T47D (cell line): ENCODE measurements at places on chromosomes 5 and 9.
A peak's percentile ranks its signal among the peaks of the same experiment; 100 is the strongest.

GRCh38 chr5:151520294-151520693 is 70.8 kb downstream of the FAT2 start:
- peak; percentile 52 for DNase-seq

DNA sequence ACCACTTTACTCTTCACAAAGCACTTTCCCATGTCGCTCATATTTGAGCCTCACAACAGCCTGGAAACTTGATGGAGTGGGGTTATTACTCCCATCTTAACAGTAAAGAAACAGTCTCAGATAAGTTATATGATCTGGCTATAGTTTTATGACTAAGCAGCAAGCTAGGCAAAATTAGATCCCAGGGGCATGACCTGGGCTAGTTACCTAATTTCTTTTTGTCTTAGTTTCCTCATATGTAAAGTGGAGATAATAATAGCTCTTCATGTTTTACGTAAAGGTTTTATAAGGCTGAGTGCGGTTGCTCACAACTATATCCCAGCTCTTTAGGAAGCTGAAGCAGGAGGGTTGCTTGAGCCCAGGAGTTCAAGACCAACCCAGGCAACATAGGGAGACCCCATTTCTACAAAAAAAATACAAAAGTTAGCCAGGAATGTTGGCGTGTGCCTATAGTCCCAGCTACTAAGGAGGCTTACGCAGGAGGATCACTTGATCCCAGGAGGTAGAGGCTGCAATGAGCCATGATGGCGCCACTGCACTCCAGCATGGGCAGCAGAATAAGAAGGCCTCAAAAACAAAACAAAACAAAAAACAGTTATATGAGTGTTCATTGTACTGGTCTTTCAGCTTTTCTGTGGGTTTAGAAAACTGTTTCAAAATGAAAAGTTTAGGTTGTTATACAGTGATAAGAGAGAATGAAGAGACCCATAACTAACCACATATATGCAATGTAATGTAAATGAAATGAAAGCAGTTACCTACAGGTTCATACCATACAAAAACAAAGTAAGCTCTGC is 6.5 kb upstream of the PLIN2 start:
- DNase-seq: no peak

DNA sequence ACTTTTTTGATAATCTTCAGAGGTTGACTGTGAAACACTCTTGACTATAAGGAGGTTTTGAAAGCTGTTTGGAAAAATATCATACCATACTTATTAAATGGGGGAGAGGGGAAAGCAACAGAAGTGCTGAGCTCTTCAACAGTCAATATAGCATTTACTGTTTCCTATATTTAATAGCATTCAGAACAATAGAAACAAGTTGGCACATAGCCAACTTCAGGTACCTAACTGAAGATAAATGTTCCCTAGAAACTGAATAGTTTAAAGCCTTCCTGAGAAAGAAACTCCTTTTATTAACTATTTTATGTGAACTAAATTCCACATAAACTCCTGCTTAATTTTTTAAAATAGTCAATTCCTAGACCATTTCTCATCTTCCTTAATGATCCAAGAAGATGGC is 26.3 kb downstream of the SLC31A1 start:
- no peak for DNase-seq

DNA sequence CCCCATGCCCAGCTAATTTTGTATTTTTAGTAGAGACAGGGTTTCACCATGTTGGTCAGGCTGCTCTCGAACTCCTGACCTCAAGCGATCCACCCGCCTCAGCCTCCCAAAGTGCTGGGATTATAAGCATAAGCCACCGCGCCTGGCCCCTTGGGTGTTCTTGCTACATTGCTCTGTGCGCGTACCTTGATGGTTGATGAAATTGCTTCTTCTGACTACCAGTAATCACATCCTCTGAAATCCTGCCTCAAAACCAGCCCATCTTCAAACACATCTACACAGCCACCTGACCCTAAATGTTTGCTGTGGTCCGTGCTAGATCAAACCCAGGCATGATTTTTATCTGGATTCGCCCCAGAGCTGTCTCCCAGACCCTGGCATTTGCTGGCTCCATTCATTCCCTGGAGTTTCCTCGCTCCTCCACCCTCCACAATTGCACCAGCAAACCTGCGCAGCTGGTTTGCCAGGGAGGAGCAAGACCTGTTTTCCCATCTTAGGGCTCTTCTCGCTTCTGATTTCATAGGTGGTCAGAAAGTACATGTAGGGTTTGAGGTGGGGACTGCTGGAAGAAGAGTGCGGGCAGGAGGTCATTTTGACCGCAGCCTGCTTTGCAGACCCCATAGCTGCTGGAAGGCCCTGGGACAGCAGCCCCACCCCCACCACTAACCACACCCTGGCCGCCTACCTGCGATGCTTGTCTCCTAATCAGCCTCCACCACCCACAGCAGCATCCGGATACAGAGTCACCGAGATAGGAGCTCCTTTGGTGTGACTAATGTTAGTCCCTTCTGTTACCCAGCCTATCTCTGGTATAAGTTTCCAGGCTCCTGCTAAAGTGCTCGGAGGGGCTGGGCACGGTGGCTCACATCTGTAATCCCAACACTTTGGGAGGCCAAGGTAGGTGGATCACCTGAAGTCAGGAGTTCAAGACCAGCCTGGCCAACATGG is 22.7 kb downstream of the SWI5 start:
- DNase-seq: peak; percentile 80

GRCh38 chr9:70470050-70471015 is 55.9 kb upstream of the KLF9 start:
- DNase-seq: no peak

DNA sequence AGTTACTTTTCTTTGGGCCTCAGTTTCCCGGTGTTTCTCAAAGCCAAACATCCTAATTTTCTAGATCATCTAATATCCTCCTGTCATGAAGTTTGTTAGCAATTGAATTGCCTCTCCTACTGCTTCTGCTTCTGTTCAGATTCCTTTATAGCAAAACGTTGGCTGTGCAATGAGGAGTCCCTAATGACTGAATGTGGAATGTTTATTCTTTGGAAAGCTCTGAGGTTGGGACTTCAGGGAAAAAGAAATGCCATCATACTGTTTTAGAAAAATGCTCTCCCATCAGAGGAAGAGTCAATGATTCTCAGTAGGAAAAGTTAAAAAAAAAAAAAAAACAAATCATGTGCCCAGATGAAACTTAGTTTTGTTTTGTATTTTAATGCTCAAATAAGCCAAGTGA is 268.7 kb upstream of the PAPPA start:
- no peak for DNase-seq

DNA sequence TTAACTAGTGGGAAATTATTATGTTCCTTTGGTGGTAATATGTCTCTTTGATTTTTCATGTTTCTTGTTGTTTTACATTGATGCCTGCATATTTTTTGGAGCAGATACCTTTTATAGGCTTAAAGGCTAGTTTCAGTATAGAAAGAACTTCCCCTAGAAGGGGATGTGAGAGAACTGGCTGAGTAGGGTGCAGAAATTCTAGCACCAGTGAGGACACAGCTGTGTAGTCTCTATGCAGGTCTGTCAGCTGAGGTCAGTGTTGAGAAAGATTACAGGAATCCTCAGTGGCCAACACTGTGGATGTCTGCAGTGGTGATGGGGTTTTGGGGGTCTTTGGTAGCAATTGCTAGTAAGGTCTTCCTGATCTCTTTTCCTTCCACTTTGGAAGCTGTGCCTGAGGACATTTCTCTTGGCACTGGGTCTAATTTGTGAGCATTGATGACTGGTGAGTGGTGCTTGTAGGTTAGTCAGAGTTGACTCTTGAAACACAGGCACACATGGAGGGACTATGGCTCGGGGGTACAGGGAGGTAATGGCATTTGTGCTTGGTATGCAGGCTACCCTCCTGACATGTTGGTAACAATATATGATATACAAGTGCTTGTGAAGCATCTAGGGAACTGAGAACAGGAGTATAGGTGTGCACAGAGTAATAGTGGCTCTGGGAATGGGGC is 221.4 kb downstream of the SPATA31D1 start:
- no peak for DNase-seq

DNA sequence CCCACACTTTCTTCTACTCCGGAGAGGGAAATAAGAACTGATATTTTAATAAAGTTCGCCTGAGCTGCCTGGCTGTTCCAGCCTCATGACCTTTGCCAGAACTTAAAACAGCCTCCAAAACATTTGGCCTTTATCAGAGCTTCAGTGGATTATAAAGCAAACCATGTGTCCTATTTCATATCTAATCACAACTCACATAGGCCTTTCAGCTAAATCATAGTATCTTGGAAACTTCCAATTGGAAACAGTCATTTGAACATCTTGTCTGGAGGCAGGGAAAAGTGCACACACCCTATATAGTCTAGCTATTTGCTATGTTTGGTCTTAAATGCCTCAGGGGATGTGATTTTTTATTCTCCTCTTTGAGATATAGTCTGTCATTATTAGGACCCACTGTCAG is 46.0 kb upstream of the FREM1 start:
- no peak for DNase-seq

DNA sequence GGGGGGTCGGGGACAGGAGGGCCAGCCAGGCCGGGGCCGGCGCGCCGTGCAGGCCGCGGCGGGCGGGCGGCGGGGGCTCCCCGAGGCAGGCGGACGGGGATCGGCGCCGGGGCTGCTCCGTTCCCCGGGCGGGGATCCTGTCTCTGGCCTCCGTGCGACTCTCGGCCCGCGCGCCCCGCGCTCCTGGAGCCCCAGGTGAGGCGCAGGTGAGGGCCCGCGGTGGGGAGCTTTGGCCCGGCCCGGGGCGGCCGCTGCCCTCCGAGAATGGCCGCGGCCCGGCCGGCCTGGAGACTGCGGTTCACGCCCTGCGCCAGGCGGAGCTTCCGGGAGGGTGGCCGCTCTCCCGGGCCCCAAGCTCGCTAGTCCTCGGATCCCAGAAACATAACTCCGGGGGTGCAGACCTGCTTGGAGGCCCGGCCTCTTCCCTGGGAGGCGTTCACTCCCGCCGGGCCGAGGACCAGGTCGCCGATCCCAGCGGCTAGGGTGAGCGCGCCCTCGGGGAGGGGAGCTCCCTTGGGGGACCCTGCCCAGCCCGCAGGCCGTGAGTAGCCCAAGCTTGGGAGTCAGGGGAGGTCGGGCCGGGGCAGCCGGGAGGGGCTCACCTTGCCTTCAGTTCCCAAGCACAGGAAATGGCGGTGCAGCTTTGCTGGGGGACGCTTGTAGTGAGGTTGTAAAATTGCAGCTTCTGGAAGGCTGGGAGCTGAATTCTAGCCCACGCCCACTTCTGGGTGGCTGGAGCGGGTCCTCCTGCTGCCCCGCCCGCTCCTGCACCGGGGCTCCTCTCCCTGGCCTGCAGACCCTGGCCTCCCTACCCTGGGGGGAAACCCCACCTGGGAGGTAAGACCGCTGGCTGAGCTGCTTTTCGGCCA is 723 bp downstream of the PPP1R26 start:
- peak; percentile 58 for DNase-seq

GRCh38 chr9:96460470-96460869 is 10.5 kb downstream of the HABP4 start:
- no peak for DNase-seq

GRCh38 chr9:84107995-84108394 is 127.4 kb downstream of the RMI1 start:
- no peak for DNase-seq

DNA sequence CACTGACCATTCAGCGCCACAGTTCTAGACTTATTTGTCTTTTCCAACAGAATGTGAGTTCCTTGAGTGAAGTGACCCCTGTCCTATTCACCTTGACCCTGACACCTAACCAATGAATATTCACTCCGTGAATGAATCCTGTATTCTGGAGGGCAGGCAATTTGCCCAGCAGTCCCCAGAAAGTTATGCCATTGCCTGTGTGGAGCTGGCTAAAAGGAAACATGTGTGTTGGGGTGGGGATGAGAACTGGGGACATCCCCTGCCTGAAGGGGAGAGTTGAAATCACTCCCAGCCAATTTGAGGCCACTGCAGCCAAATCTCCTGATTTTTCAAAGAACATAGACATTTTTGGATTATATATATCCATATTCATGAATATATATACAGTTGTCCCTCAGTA is 199.0 kb downstream of the SLIT3 start:
- DNase-seq: no peak

- no peak for DNase-seq
Observed at GRCh38 chr9:14283276-14283675, 30.7 kb downstream of the NFIB start.

DNA sequence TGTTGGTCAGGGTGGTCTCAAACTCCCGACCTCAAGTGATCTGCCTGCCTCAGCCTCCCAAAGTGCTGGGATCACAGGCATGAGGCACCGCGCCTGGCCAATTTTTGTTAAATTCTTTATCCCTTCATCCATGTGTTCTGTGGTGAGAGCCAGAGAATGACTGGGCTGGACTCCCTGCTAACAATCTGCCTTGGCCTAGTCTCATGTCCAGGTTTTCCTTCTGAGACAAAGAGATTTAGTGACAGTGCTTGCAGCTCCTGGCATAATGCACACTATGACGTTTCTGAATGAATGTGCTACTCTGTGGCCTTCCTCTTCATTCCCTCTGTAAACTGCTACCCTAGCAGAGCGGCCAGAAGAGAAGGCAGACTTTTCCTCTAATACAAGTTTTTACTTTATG is 79.3 kb downstream of the FOXD1 start:
- no peak for DNase-seq

DNA sequence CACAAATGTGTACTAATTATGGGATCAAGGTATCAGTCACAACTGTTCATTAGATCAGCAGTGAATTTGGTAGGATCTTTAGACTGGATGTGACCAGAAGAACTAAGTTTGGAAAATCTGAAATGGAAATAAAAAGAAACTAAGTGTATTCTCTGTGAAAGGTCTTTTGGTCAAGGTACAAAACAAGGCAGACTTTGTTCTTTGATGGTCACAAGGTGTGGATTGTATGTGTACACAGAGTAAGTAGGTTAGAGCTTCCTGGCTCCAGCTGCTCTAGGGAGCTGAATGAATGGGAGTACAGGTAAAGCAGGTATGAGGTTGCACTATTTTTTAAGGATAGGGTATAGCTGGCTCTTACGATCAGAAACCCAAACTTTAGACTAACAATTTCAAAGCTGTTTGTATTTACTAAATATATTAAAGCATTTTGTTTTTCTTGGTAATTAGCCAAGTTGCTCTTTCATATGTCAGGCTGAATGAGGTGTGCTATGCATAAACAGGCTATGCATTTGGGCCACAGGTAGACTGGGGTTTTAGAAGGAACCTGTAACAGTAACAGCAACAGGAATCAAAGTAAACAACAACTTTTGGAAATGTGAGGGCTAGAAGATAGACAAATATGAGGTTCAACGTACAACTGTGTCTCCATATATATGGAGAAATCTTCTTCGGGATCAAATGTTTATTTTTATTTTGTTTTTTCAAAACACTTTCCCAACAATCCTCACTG is 32.5 kb downstream of the FAM169A start:
- peak; percentile 30 for DNase-seq

DNA sequence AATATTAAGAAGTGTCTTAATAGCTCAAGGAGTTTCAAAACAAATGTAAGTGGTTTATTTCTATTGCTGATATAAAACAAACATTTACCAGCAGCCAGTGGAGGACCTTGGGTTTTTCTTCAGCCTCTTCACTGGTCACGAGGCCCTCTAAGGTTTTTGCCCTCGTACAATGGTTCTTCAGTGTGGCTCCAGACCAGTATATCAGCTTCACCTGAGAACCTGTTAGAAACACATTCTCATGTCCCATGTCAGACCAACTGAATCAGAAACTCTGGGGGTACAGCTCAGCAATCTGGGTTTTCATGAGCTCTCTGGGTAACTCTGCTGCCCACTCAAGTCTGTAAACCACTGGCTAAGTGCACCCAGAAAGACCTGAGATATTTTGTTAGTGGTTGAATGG is 12.9 kb downstream of the WWC1 start:
- no peak for DNase-seq

- peak; percentile 95 for DNase-seq
Observed at GRCh38 chr5:157447201-157447637, 12.8 kb upstream of the NIPAL4 start.

- DNase-seq: no peak
Observed at GRCh38 chr9:4042991-4043390, 256.9 kb downstream of the GLIS3 start.

GRCh38 chr5:54518146-54518817 is 723 bp downstream of the SNX18 start:
- peak; percentile 60 for DNase-seq
